ENCODE measurements at places on chromosomes 2 and 18. TPM values are rescaled to one million over a fixed set of nuclear protein-coding genes. Genes with fewer than 3 reads are reported as not detected.

UGT1A5 gene
- total RNA-seq = not detected

PLCL1 gene
- 0.51 TPM for total RNA-seq

- no peak for DNase-seq
These were observed 35.3 kb downstream of the NHEJ1 start for GRCh38 chr2:219125225-219125885.

DNA sequence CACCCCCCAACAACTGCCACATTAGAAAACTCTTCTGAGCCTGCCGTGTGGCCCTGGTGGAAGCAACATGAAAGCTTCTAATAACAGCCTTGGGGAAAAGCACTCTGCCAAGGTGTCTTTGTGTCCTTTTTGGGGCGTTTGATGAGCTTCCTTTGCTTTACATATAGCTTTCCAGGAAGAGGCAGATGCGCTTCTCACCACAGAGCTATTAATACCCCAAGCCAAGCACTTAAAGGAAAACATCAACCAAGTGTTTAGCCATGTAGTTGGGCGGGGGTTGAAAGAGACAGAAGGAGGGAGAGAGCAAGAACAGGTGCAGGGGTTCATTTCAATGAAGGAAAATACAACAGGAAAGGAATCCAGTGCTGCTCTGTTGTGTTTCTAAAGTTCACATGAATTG lies 176.1 kb downstream of the VAPA start:
- no peak for DNase-seq

GRCh38 chr2:33513480-33513879 lies 37.0 kb downstream of the RASGRP3 start:
- no peak for DNase-seq

GRCh38 chr2:164826293-164827243 lies 15.1 kb downstream of the COBLL1 start:
- peak; percentile 46 for DNase-seq

ACVR1 gene
- total RNA-seq = 19.6 TPM

GRCh38 chr2:38771632-38772031 lies 6.4 kb upstream of the GEMIN6 start:
- DNase-seq = peak; percentile 15

Measured in dermis blood vessel endothelial cell (primary cell).